ENCODE measurements at places on chromosomes 4 and X. TPM values are rescaled to one million over a fixed set of nuclear protein-coding genes. Genes with fewer than 3 reads are reported as not detected.

DNA sequence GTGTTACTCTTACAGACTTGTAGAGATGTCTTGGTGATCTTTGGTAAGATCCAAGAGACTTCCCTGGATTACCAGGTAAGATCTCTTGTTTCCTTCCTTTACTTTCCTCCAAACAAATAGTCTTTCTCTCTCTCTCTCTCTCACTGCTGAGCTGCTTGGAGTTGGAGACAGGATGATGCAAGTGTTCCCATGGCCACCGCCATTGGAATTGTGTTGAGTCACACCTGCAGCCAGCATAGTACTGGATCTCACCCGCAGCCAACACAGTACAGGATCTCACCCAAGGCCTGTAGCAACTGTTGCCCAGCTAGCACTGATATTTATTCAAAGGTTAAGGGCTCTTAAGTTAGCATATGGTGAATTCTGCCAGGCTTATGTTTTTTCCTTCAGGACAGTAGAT, 1080.9 kb downstream of the FAT4 start:
- peaks cover 2% of the 10 kb centered on the region for H3K4me1 ChIP-seq
- H3K4me3 ChIP-seq = no peak overlapping the region
- no peak for DNase-seq
- no peaks in the 10 kb centered on the region for H3K27me3 ChIP-seq
- no peak overlapping the region for H3K27ac ChIP-seq

The TRPC5OS gene
- not detected for total RNA-seq

- no peaks in the 10 kb centered on the region for H3K4me1 ChIP-seq
- H3K4me3 ChIP-seq = no peak overlapping the region
- no peaks in the 10 kb centered on the region for H3K27me3 ChIP-seq
- no peak overlapping the region for H3K27ac ChIP-seq
- H3K36me3 ChIP-seq = peaks cover 14% of the 10 kb centered on the region
Measured at GRCh38 chr4:22458098-22458497, 57.8 kb downstream of the ADGRA3 start.

The FGF2 gene
- total RNA-seq = 153 TPM

The F9 gene
- total RNA-seq = not detected

- no peaks in the 10 kb centered on the region for H3K36me3 ChIP-seq
- no peak for DNase-seq
- H3K27ac ChIP-seq = no peak overlapping the region
Measured at GRCh38 chrX:54721424-54721823, 76.6 kb downstream of the ITIH6 start.

The AMTN gene
- not detected for total RNA-seq

DNA sequence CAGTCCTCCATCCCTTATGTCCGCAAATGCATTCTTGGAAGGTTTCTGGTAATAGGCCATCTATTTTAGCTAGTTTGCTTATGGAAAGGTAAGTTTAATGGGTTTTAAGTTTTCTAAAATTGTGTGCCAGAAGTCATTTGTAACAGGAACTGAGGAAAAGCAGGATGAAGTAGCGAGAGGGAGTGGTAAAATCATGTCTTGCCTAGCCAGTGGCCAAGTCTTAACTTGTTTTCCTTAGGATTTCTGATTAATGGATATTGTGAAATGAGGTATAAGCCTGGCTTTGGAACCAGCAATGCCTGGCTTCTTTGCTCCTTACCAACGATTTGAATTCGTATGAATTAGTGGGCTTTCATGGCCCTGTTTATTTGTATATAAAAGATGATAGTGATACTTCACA, 7.3 kb downstream of the SEC24B start:
- H3K36me3 ChIP-seq = peaks cover 3% of the 10 kb centered on the region
- H3K4me1 ChIP-seq = peaks cover 5% of the 10 kb centered on the region
- no peak overlapping the region for H3K27ac ChIP-seq
- DNase-seq = no peak

GRCh38 chrX:42524379-42524778, 253.6 kb downstream of the PPP1R2C start:
- no peak for DNase-seq
- no peaks in the 10 kb centered on the region for H3K4me1 ChIP-seq
- no peaks in the 10 kb centered on the region for H3K27me3 ChIP-seq
- no peaks in the 10 kb centered on the region for H3K36me3 ChIP-seq
- H3K4me3 ChIP-seq = no peak overlapping the region

The PFKFB1 gene
- total RNA-seq = 0.30 TPM

DNA sequence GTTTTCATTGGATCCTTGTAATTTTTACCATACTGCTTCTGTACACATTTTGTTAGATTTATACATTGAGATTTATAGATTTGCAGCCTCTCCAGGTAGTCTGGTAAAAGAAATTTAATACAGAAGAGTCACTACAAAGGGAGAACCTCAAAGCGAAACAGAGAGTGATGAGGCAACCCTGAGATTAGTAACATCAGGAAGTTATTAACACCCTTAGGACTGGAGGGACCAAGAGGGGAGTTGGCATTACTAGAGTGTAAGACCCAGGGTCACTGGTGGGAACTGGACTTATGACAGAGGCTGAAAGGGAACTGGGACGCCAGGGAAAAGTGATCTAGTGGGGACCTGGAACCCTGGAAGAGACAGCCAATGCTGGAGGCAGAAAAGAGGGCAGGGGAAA, 20.6 kb upstream of the MAML3 start:
- H3K27ac ChIP-seq = no peak overlapping the region
- no peaks in the 10 kb centered on the region for H3K36me3 ChIP-seq
- no peak for DNase-seq
- H3K27me3 ChIP-seq = no peaks in the 10 kb centered on the region

DNA sequence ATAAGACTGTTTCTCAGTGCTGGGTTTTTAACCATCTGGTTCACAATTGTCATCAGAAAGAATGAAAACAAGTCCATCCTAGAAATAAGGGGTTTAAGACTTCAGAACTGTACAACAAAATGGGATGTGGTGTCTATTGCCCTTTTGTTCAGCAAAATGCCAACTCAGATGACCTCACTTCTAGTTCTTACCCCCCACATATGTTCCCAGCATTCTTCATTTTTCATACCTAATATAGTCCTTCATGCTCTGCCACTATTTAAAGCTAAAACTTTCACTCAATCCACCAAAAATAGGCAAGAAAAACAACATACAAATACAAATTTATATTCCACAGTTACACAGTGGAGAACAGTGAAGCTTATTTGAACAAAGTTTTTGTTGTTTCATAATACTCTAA, 111.4 kb downstream of the SORBS2 start:
- no peak overlapping the region for H3K27ac ChIP-seq
- H3K27me3 ChIP-seq = no peaks in the 10 kb centered on the region
- no peak overlapping the region for H3K4me3 ChIP-seq
- no peak for DNase-seq

DNA sequence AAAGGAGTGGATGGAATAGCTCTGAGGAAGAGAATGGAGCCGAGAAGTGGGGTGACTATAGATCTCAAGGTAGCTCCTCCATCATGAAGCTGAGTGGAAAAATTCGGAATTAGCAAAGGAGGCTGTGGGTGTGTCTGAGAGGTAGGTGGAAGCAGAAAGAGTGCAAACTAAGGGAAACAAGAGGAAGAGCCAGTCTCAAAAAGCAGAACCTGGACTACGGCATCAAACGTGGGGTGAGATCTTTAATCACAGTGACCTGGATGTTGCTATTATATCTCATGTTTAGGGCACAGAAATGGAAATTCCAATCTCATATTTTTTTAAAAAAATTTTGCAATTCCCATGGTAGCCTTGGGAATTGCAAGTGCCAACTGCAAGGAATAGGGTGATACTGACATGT, 162.5 kb upstream of the RASGEF1B start:
- no peaks in the 10 kb centered on the region for H3K36me3 ChIP-seq
- H3K27me3 ChIP-seq = no peaks in the 10 kb centered on the region
- no peak overlapping the region for H3K4me3 ChIP-seq
- no peaks in the 10 kb centered on the region for H3K4me1 ChIP-seq
- no peak overlapping the region for H3K27ac ChIP-seq

- H3K36me3 ChIP-seq = no peaks in the 10 kb centered on the region
- DNase-seq = no peak
- H3K4me3 ChIP-seq = no peak overlapping the region
- no peak overlapping the region for H3K27ac ChIP-seq
- H3K27me3 ChIP-seq = no peaks in the 10 kb centered on the region
- no peaks in the 10 kb centered on the region for H3K4me1 ChIP-seq
Measured at GRCh38 chr4:125464146-125464545, 149.4 kb downstream of the FAT4 start.
